AG10803 (cell line): ENCODE measurements at places on chromosomes 6 and 20.

DNA sequence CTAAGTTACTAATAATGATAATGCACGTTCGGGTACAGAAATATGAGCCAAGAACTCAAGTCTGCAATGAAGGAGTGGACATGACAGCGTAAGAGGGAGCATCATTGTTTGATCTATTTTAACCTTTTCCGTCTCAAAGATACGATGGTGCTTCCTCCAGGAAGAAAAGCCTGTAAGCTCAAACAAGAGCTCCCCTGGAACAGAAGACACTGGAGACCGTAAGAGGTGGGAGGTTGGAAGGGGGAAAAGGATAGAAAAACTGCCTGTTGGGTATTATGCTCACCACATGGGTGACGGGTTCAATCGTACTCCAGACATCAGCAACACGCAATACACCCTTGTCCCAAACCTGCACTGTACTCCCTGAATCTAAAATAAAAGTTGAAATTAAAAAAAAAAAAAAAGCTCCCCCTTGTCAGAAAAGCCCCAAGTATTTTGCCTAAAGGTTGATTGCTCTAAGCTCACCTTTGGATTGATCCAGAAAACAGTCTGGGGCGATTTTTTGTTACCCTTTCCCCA, 180.5 kb downstream of the TRIM27 start:
- DNase-seq, result no peak

DNA sequence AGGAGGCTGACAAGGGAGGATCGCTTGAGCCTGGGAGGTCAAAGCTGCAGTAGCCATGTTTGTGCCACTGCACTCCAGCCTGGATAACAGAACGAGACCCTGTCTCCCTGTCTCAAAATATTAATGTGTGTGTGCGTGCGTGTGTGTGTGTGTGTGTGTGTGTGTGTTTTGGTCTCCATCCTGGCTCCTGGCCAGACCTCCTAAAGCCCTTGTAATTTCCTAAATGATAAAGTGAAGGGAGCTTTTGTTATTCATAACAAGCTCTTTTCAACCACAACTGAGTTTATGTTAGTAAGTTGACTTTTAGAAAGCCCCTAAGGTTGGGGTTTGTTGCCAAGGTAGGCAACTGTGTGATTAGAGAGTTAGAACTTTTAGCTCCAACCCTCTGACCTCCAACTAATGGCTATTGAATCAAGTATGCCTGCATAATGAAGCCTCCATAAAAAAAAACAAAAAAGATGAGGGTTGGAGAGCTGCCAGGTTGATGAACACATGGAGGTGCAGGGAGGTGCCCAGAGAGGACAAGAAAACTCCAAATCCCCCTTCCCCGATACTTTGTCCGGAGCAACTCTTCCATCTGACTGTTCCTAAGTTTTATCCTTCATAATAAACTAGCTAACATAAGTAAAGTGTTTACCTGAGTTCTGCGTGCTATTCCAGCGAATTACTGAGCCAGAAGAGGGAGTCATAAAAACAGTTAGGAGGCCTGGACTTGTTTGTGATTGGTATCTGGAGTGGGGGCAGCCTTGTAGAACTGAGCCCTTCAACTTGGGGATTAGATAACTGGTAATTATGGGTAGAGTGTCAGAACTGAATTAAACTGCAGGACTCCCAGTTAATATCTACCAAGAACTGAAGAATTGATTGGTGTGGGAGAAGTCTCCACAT, 5.3 kb upstream of the AIF1 start:
- no peak for DNase-seq

DNA sequence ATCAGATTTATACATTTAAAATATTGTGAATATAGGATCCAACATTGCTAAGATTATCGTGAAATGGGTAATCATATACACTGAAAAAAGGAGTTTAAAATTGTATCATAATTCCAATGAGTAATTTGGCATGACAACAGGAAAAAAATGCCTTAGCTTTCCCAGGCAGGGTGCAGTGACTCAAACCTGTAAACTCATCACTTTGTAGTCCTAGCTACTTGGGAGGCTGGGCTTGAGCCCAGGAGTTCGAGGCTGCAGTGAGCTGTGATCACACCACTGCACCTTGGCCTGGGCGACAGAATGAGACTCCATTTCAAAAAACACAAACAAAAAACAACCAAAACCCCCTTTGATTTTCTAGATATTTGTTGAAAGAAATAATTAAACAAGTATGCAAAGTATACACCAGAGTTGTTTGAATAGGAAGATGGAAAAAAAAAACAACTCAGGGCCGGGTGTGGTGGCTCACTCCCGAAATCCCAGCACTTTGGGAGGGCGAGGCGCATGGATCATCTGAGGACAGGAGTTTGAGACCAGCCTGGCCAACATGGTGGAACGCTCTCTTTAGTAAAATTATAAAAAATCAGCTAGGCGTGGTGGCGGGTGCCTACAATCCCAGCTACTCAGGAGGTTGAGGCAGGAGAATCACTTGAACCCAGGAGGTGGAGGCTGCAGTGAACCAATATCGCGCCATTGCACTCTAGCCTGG, 98.7 kb downstream of the TRERF1 start:
- peak; percentile 73 for DNase-seq

DNA sequence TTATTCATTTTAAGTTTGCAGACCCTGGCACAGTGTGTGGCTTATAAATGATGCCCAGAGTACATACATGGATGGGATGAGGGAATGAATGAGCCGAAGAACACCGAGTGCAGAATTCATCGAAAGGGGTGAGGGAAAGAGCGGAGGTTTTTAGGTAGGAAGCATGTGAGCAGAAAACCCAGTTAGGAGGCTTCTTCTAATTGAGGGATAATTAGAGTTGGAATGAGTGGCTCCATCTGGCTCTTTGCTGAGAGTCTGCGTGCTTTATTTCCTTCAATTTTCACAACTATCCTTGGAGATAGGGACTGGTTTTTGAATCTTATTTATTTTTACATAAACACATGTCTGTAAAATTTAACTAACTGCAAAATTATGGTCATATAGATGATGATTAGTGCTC, 150.7 kb downstream of the DOK5 start:
- DNase-seq, result no peak

GRCh38 chr20:53080969-53081871, 109.1 kb downstream of the TSHZ2 start:
- no peak for DNase-seq

DNA sequence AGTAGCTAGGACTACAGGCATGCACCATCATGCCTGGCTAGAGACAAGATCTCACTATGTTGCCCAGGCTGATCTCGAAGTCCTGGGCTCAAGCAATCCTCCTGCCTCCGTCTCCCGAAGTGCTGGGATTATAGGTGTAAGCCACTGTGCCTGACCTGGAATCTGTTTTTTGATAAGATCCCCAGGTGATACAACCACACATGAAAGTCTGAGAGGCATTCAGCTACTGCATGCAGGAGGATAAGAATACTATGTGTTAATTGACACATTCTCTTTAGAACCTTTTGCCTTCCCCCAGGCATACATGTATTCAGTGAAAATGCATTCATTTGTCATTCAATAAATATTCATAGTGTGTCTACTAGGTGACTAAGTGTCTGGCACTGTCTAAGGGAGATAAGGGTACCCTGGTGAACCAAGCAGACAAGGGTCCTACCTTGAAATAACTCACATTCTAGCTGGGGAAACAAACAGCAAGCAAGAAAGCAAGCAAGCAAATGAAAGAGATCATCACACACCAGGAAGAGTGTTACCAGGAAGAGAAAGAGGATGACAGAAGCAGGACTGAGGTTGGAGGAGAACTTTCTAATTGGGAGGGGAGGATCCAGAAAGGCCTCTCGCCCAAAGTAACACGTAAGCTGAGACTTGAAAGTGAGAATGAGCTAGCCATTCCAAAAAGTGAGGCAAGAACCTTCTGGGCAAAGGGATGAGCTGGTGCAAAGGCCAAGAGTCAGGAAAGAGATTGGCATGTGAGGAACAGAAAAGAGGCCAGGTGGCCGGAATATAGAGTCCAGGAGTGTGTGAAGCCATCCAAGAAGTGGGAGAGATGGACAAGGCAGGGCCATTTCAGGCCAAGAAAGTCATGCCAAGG, 6.5 kb downstream of the GFOD1 start:
- DNase-seq, result no peak

DNA sequence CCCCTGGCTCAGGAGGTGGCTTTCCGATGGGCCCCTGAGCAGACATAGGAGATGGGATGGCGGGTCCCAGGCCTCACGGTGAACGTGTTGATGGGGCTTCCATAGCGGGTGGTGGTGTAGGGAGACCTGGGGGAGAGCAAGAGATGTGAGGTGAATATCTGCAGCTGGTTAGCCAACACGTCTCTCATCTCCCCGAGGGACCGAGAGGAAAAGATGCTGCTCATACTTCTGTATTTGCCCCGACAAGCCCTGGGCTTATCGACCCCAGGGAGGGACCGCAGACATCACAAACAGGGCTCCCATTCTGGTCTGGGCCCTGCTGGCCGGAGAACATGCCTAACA, 38.7 kb downstream of the C6orf132 start:
- DNase-seq, result no peak

DNA sequence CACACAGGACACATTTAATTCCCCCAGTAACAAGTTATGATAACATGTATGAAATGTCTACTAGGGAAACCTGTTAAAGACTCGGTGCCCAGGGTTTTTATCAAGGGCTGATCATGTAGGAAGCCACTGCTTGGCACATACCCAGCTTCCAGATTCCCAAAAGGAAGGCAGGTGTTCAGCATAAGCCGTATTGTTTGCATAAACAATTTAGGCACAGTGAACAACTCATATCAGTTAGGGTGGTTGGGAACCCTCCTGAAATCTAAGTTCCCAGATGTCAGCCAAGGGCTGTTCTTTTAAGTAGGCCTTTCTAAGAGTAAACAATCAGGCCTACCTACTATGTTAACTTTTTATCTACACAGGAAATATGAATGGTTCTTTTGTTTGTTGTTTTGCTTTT, 74.1 kb downstream of the ASXL1 start:
- no peak for DNase-seq

DNA sequence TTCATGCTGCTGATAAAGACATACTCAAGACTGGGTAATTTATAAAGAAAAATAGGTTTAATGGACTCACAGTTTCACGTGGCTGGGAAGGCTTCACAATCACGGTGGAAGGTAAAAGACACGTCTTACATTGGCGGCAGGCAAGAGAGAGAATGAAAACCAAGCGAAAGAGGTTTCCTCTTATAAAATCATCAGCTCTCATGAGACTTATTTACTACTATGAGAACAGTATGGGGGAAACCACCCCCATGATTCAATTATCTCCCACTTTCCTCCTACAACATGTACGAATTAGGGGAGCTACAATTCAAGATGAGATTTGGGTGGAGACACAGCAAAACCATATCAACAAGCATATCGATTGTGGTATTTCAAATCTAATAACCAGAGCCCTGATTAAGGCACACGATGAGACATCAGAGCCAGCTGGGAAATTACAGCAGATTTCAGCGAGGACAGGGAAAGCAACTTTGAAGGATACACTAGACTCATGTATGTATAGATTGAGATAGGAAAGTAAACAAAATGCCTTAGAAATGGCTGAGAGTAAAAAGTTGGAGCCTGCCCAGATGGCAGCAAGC, 129.8 kb upstream of the GJE1 start:
- DNase-seq, result no peak

DNA sequence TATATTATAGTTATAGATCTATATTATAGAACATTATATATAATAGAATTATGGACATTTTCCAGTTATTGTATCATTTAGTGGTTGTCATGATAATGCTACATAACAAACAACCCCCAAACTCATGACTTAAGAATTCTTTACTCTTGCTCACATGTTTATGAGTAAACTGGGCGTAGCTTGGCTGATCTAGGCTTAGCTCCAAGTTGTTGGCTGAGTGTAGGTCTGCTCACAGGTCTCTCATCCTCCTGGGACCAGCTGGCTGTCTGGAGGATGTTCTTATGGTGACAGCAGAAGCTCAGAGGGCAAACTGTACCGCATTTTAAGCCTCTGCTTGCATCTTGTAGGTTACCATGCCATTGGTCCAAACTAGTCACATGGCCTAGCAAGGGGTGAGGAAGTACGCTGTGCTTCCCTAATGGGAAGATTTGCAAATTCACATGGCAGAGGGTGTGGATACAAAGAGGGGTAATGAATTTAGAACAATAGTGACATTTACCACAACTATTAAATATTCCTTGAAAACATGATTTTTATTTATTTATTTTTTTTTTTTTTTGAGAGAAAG, 34.2 kb downstream of the ARHGAP40 start:
- peak; percentile 18 for DNase-seq

GRCh38 chr6:119637768-119638167, 288.2 kb upstream of the MAN1A1 start:
- no peak for DNase-seq

DNA sequence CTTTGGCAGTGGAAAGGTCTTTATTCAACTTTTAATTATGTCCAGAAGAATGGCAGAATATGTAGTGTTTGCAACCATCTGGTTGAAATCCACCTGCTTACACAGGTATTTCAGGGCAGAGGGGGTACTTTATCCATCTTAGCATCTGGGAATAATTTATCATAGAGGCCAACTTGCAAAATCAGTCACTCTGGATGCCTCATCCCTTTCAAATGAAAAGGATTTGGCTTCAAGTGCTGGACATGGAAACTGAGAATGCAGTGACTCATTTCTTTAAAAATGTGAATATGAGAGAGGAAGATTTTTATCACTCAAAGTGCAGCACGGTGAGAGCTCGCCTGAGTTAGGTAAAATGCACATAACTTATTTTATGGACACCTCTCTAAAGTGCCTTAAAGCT, 758.3 kb downstream of the KIF16B start:
- peak; percentile 8 for DNase-seq

GRCh38 chr6:33317419-33317668, 200 bp downstream of the ZBTB22 start:
- no peak for DNase-seq

GRCh38 chr20:50520222-50520880, 10.2 kb downstream of the PTPN1 start:
- DNase-seq, result no peak

DNA sequence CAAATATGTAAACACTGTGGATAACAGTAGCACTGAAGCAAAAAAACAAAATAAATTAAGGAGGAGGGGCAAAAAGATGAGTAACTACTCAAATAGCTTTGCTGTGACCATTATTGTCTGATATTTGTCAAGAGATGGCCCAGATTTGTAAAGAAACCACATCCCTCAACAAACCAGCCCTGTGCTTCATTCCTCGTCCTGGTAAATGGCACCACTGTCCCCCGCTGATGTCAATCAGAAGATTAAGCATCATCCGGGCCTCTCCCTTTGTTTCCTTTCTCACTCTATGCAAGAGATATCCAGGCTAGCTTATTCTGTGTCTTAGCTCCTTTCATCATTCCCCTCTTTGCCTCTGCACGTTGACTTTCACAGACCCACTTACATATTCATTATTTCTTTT, 259.0 kb downstream of the SYNE1 start:
- peak; percentile 78 for DNase-seq

DNA sequence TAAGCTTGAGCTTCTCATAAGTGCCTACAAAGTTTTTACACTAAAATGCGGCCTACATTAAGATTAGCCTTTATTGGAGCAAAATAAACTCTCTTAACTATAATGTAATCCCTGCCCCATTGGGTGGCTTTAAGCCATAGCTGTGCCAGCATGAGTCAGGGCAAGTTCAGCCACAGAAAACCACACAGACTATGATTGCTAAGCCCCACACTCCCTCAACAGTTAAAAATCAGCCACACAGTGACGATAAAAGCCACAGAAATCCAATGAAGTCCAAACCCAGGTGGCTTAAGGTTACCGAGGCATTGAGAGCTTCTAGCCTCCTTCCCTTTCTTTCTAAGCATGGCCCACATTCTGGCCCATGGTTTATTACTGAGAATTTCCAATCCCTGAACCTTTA, 61.6 kb downstream of the GRM1 start:
- DNase-seq, result no peak
